Dorsolateral prefrontal cortex (tissue), 122 donors: ENCODE measurements at places on chromosomes 12 and 14.

DNA sequence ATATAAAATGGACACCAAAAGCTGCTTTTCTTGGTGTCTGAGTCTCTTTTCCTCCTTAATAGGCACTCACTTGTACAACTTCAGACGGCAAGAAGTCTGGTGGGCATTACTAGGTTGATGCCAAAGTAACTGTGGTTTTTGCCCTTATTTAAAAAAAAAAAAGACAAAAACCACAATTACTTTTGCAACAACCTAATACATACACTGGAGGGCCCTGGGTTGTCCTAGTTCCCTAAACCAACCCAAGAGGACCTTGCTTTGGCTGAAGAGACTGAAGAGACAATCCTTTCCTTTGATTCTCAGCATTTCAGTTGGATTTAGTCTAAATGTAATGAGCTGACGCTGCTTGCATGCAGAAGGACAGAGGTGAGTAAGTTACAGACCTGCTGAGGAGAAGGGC is 16.2 kb upstream of the PLEKHG3 start:
- no peak for DNase-seq

GRCh38 chr14:75322746-75323145 is 44.1 kb downstream of the FOS start:
- DNase-seq = no peak

DNA sequence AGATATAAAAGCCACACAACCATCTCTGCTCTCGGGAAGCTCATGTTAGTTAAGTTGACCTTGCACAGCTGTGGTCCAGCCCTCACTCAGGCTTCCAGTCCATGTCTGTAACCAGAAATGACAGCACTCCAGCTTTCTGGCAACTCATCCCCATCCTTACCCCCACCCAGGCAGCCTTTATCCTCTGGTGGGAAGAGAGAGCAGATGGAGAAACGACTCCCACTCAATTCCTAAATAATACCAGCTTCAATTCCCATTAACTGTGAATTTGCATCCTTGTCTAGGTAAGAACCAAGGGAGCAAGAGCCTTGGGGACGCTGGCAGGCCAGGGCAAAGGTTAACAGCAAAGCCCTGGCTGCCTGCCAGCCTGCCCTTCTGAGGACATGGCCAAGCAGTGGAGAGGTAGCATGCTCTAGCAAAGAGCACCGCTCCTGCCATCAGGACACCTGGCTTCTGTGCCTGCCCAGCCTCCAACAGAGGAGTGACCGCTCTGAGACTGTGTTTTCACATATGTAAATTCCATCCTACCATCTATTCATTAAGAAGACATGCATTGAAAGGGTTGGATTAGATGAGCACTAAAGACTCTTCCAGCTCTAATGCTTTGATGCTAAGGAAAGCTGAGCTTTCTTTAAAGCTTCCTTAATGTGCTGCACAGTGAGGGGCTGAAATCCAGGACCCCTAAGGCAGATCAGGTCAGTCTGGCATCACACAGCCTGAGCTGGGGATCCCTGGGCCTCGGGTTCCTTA is 236.1 kb downstream of the GRIN2B start:
- no peak for DNase-seq

- no peak for DNase-seq
These were observed 1621.5 kb upstream of the FLRT2 start for GRCh38 chr14:83908419-83908818.

DNA sequence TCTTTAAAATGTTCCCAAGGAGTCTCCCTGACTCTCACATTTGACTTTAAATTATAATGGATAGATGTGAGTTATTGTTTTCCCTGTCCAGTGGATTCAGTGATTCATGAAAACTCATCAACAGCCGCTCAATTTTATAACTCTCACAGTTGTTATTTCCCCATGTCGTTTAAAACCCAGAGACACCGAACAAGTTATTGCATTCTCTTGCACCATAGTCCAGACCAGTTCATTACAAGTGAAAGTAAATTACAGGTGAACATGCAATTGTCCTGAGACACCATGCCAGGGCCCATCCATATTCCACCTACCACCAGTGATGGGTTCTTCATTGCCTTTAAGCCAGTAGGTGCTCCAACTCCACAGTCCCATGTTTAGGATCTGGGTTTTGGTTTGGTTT is 85.7 kb upstream of the CMKLR1 start:
- DNase-seq = no peak

DNA sequence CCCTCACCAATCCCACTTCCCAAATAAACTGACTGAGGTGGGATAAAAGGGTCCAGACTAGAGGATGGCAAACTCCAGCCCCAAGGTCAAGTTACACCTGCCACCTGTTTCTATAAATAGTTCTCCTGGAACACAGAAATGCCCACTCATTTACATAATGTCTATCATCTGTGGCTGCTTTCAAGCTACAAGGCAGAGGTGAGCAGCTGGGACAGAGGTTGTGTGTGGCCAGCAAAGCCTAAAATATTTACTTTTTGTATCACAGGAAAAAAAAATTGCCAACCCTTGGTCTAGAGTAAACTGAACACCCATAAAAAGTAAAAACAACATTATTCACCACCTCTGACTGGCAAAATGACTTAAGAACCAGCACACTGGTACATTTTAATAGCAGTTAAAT is 269.4 kb downstream of the RGS6 start:
- no peak for DNase-seq

DNA sequence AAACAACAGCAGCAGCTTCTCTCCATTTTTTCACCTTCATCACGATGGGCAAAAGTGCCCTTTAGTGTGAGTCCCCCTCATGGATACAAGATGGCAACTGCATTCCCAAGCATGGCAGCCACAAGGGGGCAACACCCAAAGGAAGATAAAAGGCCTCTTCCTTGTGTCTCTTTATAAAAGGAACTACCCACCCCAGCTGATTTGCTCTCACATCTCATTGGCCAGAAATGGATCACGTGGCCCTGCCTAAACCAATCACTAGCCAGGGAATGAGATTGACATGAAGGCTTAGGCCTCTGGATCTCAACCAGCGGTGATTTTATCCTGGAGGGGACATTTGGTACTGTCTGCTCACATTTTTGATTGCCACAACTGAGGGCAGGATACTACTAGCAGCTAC is 21.9 kb upstream of the IFT81 start:
- no peak for DNase-seq

DNA sequence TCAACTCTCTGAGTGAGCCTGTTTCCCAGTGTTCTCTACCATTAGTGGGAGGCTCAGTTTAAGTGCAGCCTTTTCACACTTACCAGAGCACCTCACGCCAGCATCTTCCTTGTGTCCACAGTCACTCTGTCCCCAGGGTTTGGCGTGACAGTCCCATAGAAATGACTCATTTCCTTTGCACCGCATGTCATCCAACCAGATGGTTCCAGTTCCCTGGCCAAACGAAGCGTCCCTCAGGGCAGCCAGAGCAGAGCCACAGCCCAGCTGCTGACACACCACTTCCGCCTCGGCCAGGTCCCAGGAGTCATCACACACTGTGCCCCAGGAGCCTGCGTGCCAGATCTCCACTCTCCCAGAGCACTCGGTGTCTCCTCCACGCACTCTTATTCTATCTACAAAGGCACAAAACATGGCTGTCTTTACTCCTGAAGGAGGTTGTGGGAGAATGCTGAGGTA is 65.4 kb downstream of the ACSM4 start:
- no peak for DNase-seq

DNA sequence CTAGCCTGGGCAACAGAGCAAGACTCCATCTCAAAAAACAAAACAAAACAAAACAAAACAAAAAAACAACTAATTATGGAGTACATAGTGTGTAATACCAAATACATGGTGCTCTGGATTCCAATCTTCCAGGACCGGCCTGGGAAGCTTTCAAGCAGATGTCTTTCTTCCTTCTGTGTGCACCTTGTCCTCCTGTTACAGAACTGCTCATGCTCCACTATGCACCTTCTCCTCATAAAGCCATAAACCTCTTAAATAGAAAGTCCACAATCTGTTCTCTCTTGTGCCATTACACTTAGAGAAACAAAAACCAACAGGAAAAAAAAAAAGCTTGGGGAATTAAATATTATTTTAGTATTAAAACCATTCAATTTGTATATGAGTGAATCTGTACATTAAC is 12.5 kb downstream of the MOK start:
- no peak for DNase-seq

DNA sequence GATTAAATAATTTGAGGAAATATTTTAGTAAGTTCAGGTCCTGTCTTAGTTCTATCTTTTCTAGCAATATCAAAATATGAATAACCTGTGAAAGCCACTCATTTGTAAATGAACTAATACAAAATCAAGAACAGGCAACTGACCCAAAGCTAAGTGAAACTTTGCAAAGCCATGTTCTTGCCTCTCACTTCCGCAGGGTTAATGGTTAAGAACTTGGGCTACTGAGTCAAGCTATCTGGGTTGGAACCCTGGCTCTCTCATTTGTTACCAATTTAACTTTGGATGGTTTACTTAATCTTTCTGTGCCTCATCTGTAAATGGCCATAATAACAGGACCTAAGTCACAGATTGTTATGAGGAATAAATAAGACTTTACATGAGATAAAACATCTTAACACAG is 2.8 kb downstream of the KIF21A start:
- no peak for DNase-seq

DNA sequence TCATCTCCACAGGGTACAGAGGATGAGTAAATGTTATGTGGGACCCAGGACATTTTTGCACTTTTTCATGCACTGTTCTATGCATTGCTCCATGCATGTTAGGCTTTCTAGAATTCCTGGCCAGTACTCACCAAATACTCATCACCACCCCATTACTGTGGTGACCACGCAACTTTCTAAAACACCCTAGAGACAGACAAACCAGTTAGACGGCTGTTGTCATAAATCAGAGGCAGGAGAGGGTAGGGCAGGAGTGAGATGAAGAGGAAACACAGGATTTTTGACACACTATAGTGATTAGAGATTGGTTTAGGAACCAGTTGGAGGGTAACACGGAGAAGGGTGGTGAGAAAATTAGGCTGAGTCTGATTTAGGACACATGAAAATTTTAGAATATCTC is 59.3 kb downstream of the IFNG start:
- DNase-seq = no peak

GRCh38 chr14:65387628-65388027 is 24.9 kb upstream of the FUT8 start:
- no peak for DNase-seq
